HepG2 (cell line): ENCODE measurements at places on chromosomes 7 and 10.
A peak's percentile ranks its signal among the peaks of the same experiment; 100 is the strongest.

- no peak for DNase-seq
Observed at GRCh38 chr7:17159500-17160037, 138.9 kb upstream of the AHR start.

GRCh38 chr10:28201410-28202400 lies 101.2 kb downstream of the MPP7 start:
- no peak for DNase-seq

DNA sequence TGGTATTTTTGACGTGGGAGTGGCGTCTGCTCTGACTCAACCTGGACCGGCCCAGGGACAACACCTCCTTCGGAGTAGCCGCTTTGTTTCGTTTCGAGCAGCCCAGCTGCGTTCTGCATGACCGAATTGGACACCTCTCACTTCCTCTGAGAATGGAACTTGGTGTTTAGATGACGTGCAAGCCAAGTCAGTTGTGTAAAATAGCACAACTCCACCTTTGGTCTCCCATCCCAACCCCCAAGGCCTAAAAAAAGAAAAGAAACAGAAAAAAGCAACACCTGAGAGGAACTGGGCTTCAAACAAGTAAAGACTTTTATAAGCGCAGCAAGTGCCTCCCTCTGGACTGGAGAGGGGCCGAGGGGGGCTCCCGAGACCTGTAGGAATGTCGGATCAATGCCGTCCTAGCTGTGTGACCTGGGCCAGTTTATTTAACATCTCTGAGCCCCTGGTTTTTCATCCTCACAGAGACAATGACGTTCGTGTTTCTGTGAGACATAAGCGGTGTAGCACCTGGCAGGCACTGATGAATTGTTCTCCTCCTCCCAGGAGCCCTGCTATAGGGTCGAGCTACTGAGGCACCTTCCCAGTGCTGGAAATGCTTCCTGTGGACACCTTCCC lies 52.0 kb upstream of the SMNDC1 start:
- DNase-seq: no peak

DNA sequence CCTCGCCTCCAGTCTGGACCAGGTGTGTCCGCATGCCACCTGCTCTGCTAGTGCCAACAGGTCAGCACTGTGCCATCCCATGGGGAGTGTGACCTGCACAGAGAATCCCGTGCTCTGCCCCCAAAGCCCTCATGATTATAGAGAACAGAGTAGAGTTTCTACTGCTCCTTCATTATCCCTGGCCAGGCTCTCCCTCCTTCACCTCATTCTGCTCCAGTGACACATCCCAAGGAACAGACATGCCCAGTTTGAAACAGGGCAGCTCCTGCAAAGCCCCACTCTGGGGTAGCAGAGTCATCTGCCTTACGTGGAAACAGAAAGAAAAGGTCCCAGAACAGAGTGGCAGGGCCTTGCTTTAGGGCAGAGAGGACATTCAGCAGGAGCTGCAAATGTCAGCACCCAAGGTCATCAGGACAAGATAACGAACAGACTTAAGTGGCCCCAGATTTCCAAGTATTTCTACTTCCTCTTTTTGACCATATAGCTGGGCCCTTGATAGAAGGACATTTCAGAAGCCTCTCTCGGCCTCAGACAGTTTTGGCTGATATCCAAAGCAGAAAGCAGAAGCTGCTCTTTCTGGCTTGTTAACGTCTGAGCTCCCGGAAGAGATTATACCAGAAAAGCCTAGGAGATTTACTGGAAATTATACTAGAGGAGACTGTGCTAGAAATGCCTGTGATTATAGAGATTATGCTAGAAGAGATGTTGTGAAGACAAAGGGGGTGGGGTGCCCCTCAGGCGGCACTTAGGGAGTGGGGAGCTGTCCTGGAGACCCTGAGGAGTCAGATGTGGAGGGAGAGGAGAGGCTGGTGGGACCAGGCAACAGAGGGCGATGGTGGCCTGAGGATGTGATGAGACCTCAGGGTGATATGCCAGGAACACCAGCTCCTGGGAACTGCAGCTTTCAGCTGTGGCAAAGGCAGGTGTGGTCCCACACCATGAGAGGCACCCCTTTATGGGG lies 12.6 kb downstream of the TMEM176B start:
- no peak for DNase-seq

DNA sequence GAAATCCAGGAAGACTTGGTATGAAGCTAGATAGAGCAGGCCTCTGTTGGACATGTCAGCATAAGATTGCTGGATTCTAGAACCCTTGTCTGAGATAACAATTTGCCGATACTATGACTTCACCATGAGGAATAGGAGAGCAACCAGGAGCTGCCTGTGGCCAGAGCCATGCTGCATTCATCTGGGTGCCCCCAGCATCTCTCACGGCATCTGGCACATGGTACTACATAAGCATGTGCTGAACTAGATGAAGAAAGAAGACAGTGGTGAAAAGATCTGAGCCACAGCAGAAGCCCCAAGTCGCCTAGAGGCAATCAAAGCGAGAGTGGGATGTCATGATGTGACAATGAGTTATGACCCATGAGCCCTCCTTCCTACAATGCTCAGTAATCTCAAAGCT lies 19.5 kb downstream of the GOT1 start:
- no peak for DNase-seq

DNA sequence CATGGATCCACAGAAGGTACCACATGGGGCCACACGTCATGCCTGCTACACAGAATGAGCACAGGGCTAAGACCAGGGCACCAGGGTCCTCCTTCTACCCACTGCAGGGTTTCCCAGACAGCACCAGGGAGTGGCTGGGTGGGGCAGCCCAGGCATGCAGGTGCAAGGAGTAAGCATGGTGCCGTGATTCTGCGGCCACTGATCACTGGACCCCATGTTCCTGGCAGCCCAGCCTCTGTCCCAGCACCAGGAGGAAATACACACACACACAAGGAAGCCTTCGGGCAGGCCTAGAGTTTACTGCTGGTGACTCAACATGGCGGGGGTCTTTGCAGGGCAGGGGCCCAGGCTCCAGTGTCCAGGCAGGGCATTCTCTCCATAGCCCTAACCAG lies 13.9 kb downstream of the ATP6V1F start:
- DNase-seq: no peak

GRCh38 chr10:51861051-51861450 lies 161.7 kb upstream of the CSTF2T start:
- no peak for DNase-seq

DNA sequence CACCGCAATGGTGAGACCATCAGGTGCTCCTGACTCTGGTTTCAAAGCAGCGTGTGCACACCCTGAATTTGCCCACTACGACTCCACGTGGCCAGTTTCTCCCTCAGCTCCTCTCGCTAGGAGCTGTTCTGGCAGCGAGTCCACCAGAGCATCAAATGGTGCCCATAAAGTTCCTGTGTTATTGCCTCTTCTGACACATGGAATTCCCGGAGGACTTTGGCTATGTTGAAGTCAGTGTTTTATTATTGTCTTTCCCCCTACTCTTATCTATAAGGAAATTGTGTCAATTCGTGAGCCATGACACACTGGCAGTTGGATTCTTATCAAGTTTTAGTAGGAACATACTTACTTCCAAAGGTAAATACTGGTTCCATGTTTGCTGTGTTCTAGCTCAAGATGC lies 53.9 kb upstream of the NPVF start:
- no peak for DNase-seq

DNA sequence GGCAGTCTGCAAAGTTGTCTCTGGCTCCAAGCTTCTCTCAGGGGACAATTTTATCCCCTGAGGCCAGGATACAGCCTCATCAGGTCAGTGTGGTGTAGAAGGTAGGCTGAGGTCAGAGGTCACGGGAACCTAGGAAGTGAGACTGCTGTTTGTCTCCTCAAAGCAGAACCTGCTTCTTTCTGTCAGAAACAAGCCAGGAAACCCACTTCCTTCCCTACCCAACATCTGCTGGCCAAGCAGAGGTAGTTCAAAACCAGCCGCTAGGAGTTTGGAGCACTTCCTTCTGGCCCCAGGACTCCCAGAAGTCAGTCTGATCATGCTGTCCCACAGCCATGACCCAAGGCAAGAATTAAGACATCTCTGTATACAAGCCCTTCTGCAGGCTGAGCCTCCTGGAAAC lies 12.2 kb downstream of the CLRN3 start:
- no peak for DNase-seq

DNA sequence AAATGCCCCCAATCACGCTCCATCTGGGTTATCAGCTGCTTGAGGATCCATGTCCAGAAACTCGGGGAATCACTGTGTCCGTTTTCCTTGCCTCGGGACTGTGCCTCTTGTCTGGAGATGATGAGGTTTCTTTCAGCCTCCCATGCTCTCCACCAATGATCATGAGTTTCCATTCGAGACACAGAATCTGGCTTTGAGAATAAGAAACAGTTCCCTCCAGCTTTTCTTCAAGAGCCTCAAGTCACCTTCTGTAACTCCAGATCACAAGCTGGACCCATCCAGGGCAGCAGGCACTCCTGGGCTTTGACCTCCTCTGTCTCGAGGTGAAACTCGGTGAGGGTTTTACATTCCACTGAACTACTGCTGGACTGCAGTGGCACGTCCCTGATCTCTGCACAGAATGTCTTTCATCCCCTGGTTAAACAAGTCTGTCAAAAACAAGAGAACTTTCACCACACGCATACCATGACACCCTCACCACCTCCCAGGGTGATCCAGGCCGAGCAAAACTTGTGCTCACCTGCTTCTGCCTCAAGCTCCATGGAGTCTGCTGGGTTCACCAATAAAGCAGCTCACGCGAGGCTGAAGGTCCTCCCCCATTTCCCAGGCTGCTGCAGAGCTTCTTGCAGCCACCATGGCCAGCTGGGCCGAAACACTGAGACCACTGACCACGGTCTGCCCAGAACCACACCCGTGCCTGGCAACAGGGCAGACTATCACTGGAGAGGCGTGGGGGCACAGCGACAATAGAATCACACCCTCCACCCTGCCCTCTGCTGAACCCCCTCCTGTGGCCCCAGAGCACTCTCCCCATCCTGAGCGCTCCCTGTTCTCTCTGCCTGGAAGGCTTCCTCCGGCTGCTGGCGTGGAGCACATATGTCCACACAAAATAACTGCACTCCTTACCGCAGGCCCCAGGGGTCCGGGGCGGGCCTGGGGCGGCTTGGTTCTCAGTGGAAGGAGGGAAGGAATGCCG lies 25.1 kb downstream of the MAT1A start:
- DNase-seq: peak; percentile 88

DNA sequence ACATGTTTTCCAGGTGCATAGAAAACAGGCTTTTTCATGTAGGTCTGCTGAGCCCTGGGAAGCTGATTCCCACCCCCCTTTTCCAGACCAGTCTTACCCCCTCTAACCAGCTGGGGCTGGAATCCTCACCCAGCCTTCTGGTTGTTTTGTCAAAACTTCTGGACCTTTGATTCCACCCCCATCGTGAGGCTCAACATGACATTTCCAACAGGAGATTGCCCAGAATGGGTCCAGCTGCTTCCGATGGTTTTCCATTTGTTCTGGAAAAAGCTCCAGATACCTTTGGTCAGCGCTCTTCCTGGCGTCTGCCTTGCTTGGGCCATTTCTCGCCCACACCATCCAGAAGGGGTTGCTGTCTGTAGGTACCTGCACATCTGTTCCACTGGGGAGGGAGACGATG lies 41.5 kb downstream of the MINDY4 start:
- DNase-seq: no peak

DNA sequence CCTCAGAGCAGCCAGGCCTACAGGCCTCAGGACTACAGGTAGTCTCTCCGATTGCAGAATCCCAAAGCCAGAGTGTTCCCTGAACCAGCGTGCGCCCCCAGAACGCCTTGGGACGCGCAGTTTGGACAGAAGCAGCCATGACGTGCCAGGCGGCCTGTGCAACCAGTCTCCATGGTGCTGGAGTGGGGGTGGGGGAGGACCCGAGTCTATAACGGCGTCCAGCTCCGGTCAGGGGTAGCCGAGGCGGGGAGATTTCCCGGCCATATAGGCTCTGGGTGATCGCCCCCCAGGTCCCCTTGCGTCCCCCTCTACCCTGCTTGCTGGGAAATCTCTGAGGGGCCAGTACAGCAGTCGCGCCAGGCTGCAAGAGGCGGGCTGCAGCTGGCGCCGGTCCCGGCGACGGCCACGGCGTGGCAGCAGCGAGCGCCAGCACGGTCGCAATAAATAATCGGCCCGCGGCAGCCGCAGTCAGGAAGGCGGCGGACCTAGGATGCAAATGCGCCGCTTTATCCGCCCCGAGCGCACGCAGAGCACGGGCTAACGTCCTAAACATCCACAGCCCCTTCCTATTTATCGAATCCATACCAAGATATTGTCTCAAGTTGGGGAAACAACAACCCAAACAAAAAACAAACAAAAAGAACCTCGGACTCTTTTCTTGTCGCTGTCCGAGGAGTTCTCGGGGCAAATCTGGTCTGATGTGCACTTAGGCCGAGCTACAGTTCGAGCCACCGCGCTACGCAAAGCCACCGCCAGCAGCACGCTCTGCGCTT lies 1.6 kb downstream of the HOXA3 start:
- DNase-seq: peak; percentile 42

DNA sequence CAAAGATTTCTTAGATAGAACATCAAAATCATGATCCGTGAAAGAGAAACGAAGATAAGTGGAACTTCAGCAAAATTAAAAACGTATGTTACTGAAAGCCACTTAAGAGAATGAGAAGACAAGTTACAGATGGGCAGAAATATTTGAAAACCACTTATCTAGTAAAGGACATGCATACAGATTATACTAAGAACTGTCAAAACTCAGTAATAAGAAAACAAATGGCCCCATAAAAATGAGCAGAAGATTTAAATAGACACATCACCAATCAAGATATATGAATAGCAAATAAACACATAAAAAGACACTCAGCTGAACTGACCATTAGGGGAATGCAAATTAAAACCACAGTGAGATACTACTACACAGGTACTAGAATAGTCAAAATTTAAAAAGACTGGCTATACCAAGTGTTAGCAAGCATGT lies 343.7 kb downstream of the PTEN start:
- no peak for DNase-seq

DNA sequence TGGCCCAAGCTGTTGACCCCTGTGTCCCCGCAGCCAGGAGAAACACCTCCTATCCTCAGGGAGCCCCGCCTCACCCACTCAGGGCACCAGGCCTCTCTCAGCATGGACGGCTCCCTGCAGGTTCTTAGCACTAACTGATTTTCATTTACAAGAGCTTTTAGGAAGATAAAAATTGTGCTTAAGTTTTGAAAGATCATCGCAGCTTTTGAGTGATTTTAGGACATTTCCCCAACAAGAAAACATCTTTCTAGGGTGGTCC lies 22.1 kb downstream of the EBF3 start:
- no peak for DNase-seq

GRCh38 chr10:49005270-49005669 lies 65.6 kb upstream of the LRRC18 start:
- DNase-seq: no peak

DNA sequence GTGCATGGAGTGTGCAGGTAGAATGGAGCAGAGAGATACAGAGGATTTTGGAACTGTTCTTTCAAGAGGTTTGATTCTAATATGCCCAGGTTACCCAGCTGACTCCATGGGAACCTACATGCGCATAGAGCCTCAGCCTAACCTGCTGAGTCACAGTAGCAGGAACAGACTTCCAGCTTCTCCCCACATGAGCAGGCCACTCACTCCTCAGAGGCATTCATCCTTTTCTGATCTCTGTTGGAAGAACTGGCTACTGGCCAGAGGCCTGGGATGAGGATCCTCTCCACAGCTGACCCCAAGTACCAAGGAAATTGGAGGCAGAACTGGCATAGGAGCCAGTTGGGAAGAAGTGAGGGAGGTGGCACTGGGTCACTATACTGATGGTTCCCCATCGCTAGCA lies 17.9 kb upstream of the CCSER2 start:
- no peak for DNase-seq

GRCh38 chr7:91912494-91912893 lies 28.2 kb upstream of the AKAP9 start:
- DNase-seq: no peak
